ENCODE measurements at places on chromosomes 1 and 21.

GRCh38 chr21:31142600-31142999 lies 104.3 kb upstream of the KRTAP19-8 start:
- DNase-seq = no peak

DNA sequence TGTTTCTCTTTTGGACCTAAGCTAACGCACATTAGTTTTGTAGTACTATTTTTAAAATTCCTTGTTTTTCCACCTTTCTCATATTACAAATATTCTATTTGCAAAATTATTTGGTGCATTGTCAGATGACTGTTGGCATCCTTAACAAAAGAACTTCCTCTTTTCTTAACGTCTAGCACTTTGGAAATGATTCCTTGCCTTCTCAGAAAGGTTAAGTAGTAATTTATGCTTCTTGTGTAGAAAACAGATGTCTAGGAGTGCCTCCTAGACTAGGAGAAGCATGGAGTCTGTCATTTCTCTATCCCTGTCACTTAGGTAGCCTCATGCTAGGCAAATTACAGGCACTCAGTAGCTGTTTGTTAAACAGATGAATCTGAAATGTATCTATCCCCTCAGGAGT lies 64.4 kb downstream of the HSPA13 start:
- DNase-seq = no peak

- no peak for DNase-seq
These were observed 4.7 kb upstream of the PFKL start for GRCh38 chr21:44295163-44295573.

GRCh38 chr21:35179990-35180540 lies 131.0 kb upstream of the RUNX1 start:
- no peak for DNase-seq

DNA sequence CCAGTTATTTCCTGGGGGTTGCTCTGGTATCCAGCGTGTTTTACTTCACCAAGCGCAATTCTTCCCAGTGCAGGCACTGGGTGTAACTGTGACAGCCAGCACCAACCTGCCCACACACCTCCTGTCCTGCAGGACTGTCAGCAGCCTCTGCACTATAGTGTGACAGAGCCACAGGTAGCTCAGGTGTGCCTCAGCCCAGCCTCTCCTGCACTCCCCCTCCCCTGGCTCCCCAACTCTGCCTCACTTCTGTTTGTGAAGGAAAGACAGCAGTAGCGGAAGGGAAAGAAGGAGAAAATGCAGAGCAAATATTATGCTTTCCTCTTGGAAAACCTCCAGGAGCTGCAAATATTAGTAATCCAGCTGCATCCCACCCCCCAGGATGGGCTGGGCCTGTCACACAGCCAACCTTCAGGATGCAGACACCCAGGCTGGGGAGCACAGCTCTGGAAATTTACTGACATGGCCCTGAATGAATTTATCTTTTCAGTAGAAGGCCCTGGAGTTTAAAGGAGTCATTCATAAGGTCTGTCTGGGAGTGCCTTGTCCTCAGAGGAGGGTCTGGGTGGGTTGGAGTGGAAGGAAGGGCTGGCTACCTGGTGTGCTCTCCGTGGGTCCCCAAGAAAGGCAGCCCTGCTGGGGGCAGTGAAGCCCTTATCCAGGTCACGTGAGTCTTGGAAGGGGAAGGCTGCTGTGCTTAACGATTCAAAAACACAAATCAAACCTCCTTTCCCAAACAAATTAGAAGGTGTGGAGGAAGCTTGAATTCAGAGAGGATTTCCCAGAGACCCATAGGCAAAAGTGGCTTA lies 20.9 kb downstream of the CAPN2 start:
- no peak for DNase-seq

Measured in cortex of kidney (tissue), 1 donor.